Activated CD4-positive, CD25-positive, alpha-beta regulatory T cell (primary cell): ENCODE measurements at places on chromosomes 16 and 17.

GRCh38 chr16:89969741-89970410, 21.3 kb downstream of the DEF8 start:
- no peak for DNase-seq

DNA sequence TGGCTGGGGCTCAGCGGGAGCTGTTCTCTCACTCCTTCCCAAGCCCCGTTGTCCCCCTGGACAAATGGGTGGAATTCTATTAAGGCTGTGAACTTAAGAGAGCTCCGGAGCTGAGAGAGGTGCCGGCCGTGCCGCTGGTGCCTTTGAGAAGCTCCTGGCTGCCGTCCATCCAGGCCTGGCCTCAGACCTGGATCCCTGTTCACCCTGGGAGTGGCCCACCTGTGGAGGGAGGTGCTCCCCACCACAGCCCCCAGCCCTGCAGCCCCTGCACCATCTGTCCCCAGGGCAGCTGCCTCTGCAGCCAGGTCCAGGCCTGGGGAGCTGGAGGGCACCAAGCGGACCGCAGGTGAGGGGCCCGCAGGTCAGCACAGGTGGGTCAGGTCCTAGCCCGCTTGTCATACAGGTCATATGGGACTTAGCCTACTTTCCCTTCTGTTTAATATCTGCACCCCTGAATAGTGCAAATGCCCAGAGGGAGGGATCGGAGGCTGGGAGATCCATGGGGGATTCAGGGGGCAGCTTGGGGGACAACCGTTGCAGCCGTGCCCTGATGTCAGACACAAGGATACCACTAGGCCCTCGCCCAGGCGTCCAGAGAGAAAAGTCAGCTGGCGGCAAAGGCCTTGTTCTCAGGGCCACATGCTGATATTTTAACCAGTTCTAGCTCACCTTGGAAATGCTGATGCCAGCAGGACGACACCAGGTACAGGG, 15.2 kb upstream of the METRNL start:
- no peak for DNase-seq

DNA sequence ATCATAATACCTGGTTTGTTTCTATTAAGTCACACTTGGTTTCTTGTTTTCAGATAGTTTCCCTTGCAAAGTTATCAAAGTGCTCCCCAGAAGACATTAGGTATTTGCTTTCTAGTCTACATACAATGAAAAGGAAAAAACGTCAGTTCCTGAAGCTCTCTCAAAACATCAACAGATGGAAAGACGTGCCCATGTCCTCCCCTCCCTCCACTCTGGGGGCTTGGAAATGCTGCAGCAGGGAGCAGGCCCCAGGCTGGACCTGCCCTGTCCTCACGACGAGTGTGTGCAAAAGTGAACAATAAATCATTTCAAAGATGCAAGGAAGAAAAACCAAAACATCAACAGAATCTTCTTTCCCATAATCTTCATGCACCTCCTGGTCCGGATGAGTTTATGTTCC, 118.5 kb downstream of the USP22 start:
- no peak for DNase-seq

- no peak for DNase-seq
Observed at GRCh38 chr16:87880117-87880696, 10.9 kb upstream of the SLC7A5 start.

DNA sequence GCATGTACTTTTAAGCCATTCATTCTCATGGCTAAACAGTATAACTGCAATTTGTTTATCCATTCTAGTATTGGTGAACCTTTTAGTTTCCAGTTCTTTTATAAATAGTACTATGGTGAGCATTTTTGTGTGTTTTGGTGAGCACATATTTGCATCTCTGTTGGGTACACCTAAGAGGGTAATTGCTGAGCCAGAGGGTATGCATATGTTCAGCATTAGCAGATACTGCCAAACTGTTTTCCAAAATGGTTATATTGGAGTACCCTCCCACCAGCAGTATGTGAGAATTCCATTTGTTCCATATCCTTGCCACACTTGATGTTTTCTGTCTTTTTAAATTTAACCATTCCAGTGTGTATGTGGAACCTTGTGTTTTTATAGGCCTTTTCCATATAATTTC, 54.1 kb upstream of the SLC12A3 start:
- no peak for DNase-seq
